ENCODE measurements at places on chromosomes 13 and 19.

DNA sequence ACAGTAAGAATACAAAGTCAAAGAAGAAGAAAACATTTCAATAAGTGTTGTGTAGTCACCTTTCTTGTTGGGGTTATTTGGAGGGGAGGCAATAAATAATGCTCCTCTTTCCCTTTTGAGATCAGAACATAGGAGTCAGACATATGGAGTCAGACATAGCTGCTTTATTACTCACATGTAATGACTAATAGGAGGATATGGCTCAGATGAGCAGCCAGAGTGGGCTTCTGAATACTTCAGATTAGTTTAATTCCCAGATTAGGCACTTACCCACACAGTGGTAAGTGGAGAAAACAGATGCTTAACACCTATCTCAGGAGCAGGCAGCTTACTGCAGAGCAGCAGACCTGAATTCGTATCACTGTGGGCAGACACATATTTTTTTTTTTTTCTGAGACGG, 31.7 kb upstream of the C1QTNF9B start:
- DNase-seq: no peak

GRCh38 chr19:53365899-53366493, 491 bp downstream of the ZNF525 start:
- DNase-seq: no peak

- peak; percentile 84 for DNase-seq
Measured at GRCh38 chr19:49097453-49098288, 12.4 kb downstream of the SNRNP70 start.

DNA sequence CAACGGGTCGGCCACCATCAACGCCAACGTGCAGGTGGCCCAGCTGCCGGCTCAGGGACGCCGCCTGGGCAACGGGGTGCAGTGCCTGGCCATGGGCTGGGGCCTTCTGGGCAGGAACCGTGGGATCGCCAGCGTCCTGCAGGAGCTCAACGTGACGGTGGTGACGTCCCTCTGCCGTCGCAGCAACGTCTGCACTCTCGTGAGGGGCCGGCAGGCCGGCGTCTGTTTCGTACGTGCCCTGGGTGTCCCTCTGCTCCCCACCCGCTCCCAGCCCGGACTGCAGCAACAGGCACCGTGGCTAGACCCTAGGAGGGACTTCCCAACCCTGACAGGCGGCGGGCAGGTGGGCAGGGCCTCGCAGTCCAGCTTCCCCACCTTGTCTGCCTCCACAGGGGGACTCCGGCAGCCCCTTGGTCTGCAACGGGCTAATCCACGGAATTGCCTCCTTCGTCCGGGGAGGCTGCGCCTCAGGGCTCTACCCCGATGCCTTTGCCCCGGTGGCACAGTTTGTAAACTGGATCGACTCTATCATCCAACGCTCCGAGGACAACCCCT, 3.5 kb downstream of the ELANE start:
- DNase-seq: no peak

GRCh38 chr13:28120317-28120716, 18.0 kb upstream of the PAN3 start:
- no peak for DNase-seq

DNA sequence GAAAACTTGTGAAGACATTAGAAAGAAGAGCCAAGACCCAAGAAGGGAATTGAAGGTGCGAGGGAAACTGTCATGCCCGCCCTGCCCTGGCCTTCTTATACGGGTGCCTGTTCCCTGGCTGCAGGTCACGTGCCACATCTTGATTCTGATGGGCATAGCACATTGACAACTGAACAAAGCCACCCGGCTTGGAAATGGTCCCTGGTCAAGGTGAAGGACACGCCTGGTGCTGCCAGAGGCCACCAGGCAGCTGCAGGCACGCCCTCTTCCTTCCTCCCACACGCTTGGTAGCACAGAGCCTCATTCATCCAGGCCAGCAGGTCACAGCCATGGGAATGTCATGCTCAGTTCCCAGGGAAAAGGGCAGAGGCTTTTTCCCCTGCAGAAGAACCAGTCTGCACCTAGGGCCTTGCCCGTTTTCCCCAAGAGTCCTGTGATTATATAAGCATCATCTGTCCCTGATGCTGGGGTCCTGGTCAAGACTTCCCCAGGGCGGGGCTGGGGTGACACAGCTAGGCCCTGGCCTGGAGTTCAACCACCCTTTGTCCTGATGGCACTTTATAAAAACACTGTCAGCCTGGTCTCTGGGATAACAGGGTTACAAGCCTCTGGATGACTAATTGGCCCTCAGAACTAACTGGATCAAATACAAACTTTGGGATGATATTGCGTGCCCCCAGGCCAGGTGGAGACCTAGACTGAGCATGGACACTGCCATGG, 56.0 kb downstream of the CDADC1 start:
- DNase-seq: no peak

GRCh38 chr13:54241719-54242118, 1213.1 kb downstream of the OLFM4 start:
- DNase-seq: no peak

DNA sequence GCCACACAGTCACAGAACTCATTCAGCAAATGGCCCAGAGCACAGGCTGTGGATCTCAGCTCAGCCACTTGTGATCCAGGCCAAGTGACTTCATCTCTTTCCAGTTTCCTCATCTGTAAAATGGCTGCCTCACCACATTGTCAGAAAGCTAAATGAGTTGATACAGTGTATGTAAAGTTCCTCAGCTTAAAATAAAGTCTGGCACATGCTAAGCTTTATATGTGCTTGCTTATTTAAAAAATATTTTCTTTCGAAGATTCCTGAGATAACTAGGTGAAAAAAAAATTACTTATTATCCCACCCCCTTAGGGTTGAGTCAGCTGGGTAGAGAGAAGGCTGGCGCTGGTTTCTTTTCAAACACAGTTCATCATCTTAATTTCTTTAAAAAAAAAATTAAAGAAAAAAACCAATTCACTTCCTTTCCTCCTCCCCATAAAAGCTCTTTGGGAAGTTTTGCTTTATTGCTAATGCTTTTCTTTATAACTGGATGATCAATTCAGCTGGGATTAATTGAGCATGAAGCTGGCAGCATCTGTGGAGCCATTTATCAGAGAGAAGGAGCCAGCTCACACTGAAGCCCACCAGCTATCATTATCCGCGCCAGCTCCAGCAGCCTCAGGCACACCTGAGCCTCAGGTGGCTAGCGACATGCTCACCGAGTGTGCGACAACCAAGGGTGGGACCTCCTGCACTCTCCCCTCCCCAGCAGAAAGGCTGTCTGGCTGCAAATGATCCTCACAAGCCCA, 354.9 kb downstream of the FOXO1 start:
- no peak for DNase-seq

DNA sequence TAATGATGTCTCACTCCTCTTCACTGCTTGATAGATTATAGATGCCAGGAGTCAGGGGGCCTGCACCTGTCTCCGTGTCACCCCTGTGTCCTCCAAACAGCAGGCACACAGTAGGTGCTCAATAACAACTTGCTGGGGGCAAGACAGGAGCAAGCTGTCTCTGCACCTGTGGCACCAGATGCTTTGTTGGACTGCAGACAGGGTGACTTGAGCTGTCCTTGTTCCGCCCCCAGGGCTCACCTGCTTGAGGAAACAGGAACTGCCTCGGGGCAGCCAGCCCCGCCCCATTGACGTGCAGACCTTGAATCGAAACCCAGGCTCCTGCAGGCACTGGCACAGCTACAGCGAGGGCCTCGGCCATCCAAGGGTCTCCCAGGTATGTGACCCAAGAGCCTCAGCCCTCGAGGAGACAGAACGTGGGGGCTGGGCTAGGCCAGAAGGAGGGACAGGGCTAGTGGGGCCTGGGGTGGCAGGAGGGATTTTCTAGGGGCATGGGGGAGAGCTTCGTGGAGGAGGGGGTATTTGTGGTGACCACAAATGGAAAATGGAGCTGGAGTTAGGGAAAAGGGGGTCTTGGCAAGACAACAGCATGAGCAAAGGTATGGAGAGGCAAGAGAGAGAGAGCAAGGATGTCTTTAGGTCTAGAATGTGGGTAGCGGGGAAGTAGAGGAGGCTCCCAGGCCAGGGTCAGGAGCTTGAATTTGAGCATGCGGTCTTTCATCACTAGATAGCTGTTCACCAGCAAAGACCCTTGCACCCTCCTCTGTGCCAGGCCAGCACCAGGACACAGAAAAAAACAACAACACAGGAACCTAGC, at the start of gene HSH2D:
Gene HSH2D, plus strand, starts transcription at position 287 of the 817 bp plus-strand sequence. CDS start 5,066 bp downstream, outside the sequence.
- peak; percentile 55 for DNase-seq

- no peak for DNase-seq
Measured at GRCh38 chr13:21225841-21226581, 49.6 kb downstream of the MRPL57 start.

DNA sequence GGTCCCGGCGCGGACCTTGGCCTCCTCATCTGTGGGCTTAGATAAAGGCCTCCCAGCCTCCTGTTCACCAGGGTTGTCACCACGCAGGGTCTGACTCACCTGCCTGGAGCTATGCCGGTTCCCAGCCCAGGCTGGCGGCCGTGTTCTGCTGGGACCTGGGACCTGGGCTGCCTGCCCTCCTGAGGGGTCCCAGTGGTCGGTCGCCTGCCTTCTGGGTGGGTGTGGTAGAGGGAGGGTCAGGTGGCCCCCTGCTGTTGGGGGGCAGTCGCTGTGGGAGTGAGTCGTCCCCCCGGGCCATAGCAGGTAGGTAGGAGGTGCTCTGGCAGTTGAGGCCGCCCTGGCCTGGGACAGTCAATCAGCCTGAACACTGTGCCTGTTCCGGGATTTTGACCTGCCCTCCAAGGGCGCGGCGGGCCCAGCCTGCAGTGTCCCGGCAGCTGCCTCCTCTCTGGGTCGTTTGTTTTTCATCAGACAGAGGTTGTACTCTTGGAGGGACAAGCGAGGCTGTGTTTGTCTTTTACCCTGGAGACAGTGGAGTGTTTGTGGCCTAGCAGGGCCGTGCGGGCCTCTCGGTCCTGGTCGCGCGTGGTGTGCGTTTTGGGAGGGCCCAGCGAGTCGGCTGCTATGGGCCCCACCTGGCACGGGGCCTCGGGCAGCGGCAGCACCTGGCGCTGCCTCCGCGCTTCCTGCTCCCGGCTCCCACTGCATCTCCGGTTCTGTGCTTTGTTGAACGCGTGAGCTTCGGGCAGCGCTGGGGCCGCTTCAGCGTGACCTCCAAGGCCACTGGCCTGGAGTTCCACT, 2.6 kb downstream of the ADAT3 start:
- DNase-seq: no peak

- DNase-seq: no peak
Measured at GRCh38 chr13:50456111-50456510, 387.4 kb downstream of the DLEU7 start.

- DNase-seq: no peak
Measured at GRCh38 chr13:101157261-101157660, 259.0 kb downstream of the NALCN start.

DNA sequence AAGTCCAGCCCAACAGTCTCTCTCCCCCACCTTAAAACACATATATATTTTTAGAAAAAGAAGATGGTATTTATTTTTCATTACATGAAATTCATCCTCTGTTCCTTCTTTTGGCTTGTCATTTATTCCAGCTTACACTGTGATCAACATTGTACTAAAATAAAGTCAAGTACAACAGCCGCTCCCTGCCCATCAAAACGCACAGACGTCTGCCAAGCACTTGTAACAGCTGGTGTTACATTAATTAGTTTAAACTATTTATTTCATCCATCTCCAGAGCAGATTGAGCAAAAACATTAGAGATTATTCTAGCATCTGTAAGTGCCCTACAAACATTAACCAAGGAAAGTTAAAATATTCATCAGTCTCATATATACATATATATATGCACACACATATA, 350.5 kb downstream of the DACH1 start:
- no peak for DNase-seq

DNA sequence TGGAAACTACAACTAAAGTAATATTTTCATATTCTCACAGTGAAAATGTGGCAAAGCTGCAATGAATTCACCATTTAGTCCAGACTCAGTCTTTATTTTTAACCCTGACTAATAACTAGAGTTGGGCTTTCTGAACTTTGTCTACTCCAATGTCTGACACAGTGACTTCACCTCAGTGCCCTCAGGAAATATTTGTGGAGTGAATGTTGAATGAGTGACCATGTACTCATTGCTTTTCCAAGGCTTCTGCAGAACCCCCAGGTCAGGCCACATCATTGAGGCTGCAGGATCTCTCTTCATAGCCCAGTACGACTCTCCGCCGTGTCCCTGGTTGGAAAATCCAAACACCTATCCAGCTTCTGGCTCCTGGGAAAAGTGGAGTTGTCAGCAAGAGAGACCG, 1.8 kb downstream of the ZNF175 start:
- no peak for DNase-seq

DNA sequence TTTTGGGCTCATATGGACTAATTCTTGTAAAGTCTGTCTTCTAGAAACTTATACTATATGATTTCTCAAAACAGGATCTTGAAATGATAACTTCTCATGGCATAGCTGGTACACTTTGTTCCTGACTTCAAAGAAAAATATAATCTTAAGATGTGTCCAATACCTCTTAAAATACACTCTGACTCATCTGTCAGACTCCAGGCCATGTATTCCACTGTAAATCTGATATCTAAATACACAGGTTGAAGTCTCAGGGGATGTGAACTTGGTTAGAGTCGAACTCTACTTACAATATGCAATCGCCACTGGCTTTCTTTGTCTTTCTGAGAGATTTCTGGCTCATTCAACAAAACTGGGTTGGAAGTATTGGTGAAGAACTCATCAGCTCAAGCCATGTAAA, 99.8 kb downstream of the LACC1 start:
- DNase-seq: no peak
